ENCODE measurements at places on chromosomes 5 and 9.

GRCh38 chr5:174626369-174626920 is 97.9 kb upstream of the MSX2 start:
- no peak for DNase-seq

DNA sequence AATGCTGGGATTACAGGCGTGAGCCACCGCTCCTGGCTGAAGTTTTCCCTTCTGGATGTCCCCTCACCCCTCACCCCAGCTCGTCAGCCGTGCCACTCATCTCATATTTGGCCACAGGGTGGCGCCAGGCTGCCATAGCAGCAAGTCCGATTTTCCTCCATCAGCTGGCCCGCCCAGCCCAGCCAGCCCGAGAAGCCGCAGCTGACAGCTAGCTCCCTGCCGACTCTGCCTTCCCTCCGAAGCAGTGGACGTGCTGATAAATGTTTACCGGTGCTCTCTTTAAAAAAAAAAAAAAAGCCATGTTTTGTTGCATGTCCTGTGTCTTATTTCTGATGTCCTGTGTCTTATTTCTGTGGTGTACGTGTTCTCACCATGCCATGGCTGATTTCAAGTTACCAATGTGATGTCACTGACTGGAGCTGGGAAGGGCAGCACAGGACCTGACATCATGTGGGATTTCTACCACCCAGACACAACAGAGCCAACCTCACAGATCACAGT is 58.3 kb downstream of the PFDN1 start:
- peak; percentile 96 for DNase-seq

DNA sequence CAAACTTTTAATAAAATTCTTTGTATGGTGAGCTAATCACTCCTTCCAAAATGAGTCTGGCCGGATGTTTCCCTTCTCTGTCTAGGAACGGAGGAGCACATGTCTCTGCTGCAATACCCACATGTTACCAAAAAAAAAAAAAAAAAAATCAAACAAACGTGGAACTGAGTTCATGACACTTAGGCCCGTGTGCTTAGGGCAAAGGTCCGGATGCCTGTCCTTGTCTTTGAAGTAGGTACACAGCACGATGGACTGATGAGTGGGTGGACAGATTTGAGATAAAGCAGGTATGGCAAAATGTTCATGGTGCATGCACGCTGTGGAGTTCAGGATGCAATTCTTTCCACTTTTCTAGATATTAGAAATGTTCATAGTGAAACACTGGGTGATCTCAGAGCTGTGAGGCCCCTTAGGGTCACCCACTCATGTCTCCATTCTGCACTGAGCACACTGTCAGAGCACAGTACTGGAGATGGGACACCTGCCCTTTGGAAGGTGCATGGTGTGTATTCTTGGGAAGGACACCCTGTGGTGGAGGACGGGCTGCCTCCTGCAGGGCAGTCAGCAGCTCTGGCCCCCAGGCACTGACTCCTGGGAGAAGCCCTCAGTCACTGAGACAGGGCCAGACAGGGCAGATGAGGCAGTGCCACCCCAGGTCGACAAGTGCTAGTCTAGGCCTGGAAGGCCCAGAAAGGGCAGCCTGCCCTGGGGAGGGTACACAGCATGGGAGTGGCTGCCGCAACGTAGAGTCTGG is 43.6 kb downstream of the GADD45G start:
- peak; percentile 81 for DNase-seq

DNA sequence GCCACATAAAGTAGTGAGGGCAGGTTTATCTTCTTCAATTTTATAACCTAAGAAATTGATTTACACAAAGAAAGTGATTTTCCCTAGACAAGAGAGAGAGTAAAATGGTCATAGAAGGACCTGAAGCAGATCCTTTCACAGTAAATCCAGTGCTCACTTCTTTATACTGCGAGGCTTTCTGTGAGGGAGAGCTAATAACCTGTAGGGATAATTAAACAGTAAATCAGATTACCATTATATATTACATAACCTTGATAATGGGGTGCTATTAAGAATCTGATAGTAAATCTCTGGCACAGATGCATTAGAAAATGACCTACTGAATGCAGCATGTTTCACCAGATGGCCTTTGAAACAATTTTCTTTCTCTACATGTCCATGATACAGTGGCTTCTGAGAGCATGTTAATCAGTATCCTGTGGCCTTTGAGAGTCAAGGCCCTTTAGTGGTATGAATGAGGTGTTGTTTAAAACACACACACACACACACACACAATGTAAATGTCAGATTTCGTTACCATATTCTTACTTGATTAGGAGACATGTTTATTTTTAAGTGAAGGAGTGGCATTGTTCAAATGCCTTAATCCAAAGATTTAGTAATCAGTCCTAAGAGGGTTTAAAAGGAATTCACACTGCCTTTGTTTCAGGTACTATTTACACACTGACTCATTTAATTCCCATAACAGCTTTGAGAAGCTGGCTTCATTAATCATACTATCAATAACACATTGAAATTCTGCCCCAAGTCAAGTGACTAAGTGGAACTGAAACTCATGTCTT is 124.7 kb downstream of the ALDH1A1 start:
- no peak for DNase-seq

DNA sequence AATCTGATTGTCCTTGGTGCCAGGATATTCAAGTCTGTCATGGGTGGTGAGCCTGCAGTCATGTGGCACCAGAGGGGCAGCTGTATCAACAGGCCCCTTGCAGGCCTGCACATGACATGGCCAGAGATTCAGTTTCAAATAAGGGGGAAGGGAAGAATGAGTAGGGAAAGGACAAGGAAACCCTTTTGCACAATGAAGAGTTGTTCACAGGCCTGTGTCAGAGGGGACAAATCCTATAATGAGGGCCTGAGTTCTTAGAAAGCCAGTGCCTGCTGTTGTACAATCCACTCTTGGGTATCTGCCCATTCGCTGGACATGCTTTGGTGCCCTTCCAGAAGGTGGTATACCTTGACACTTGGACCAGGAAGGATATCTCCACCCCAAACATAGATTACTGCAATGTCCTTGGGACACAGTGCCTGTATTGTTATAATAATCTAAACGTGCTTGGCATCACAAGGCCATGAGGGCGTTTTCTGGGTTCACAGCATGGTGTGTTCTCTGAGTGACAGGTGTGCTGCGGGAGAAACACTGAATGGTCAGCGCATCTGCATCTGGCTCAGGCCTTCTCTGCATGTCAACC is 1.9 kb upstream of the TMEM171 start:
- DNase-seq: no peak

- no peak for DNase-seq
Measured at GRCh38 chr9:38089387-38090165, 20.5 kb upstream of the SHB start.

- DNase-seq: no peak
Measured at GRCh38 chr9:121937240-121937639, 155.9 kb downstream of the TTLL11 start.

GRCh38 chr9:86061972-86062739 is 37.2 kb downstream of the GOLM1 start:
- DNase-seq: no peak

GRCh38 chr5:137415231-137415681 is 83.9 kb downstream of the SPOCK1 start:
- DNase-seq: no peak

DNA sequence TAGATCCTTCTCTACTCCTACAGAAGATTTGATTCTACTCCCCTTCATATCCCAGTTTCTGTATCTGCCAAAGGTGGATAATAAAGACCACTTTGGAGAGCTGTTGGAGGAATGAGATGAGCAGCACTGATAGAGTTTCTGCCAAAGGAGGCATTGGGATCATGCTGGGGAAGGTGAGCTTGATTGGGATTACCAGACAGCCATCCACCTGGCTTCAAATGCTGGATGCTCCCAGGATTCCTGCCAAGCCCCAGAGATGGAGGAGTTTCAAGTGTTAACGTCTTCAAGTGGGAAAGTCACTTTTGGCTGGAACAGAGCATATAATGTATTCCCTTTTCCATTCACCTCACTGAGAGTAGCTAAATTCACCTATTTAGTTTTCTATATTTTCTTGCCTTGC is 348.4 kb downstream of the TRIM32 start:
- no peak for DNase-seq

- no peak for DNase-seq
Measured at GRCh38 chr5:123753937-123754891, 242.2 kb downstream of the CSNK1G3 start.

DNA sequence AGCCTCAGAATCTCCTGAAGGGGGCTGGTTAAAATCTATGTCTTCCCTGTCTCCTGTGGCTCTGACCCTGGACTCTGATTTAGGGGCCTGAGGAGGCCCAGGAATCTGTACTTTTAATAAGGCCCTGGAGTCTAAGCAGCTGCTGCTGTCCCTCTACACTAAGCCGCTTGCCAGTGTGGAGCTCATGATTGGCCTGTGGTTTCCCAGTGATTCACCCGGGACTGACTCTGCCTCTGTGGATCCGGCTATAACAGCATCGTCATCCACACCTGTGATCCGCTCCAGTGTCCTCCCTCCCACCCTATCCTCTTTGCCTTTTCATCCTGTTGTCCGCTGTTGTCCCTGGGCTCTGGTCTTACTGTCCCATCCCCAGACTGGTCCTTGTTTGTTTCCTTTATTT is 3.7 kb downstream of the SLC31A2 start:
- no peak for DNase-seq

- DNase-seq: no peak
Measured at GRCh38 chr5:148849461-148849860, 23.1 kb downstream of the ADRB2 start.

GRCh38 chr5:77744116-77744515 is 32.0 kb downstream of the TBCA start:
- no peak for DNase-seq

GRCh38 chr5:172611913-172612312 is 29.1 kb upstream of the NEURL1B start:
- DNase-seq: no peak

DNA sequence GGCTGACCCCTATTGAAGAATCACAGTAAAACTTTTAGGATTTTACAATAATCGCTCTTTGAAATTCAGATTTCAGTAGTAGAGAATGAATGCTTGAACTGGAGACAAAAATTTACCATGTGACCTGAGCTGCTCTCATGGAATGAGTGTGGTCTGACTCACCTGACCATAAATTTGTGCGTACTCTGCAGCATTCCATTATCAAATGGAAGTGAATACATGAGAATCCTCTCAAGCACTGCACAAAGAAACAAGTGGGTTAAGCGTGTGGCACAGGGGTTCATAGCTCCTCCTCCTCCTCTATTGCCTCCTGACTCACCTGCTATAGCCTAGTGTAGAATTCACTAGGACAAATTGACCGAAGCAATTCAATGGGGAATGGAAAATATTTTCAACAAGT is 269.8 kb upstream of the CDH9 start:
- DNase-seq: no peak

DNA sequence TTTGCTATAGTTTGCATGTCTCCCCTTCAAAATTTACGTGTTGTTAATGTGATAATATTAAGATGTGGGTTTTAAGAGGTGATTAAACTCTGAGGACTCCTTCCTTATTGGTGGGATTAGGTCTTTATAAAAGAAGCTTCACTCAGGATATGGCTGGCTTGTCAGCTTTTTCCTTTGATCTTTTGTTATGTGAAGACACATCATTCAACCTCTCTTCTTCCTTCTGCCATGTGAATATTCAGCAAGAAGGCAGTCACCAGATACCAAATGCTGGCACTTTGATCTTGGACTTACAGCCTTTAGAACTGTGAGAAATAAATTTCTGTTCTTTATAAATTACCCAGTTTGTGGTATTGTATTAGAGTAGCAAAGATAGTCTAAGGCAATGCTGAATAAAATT is 855.9 kb upstream of the CDH10 start:
- no peak for DNase-seq

DNA sequence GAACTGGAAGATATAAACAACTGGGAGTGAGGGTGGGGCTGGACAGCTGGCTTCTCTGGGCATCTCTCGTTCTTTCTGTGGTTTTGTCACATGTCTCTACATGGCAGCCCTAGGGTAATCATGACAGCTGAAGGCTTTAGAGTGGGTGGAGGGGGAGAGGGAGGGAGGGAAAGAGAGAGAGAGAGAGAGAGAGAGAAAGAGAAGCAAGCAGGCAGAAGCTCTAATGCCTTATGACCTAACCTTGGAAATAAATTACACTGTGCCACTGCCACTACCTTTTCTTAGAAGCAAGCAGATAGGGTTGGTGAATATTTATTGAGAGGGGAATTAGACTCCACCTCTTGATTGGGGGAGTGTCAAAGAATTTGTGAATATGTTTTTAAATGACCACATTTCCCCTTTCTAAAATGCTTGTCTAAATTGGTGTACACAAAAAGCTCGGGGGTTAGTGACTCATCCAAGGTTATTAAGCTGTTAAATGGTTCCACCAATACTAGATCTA is 2.6 kb upstream of the DAPK1 start:
- no peak for DNase-seq

DNA sequence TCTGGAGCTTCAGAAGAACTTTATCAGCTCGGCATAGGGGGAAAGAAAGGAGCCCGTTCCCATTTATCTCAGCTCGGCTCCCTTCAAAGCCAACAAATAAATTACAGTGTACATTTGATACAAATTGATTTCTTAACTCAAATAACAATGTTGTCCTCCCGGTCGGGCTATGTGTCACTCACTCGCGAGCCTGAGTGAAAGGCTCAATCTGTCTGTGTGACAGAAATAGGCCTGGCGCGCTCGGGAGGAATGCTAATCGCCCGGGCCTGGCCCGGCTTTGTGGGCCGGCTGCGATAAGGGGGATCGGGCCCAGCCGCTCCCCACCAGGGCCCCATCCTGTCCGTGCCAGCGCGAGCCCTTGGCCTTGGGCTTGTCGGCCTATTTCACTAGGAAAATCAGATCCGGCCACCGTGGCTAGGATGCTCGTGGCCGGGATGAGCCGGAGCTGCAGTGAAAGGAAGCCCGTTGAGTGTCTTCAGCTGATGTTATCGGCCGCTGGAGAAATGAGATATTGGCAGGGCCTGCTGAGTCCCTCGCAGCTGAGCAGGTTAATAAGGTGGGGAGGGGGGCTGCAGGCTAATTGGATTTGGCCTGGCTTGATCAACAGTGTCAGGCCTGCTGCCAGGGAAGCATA is 258.7 kb downstream of the IRX1 start:
- no peak for DNase-seq

- no peak for DNase-seq
Measured at GRCh38 chr9:112005939-112006338, 109.3 kb downstream of the UGCG start.

DNA sequence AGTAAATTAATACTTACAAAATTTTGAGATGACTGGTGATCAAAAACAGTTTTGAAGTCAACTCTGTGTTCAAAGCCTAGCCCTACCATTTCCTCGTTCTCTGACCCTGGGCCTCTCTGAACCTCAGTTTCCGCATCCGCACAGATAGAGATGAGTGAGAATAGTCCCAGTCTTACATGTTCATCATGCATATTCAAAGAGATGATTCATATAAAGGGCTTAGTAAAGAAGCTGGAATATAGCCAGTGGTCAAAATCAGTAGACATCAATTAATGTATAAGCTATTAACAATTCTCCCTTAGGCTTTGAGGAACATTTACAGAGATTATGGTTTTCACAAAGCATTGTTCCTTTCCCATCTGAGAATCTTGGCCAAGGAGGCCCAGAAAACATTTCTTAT is 250.6 kb downstream of the SPOCK1 start:
- DNase-seq: no peak

DNA sequence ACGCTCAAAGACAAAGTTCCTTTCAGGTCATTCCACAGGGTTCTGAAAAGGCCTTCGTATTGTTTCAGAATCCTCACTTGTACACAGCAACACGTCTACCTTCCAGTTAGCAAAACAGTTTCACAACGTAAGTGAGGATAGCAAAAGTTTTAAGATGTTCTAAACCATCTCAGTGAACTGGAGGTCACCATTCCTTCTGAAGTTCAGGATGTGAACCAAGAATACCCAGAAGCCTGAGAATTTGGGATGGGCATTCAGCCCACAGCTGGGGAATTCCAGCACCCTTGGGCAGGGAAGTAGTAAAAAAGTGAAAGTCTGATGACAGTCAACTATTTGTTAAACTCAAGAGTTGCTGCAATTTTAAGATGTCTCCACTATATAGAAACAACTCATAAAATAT is 224.5 kb downstream of the BNC2 start:
- DNase-seq: no peak
